ENCODE measurements at places on chromosomes 2 and 18. TPM values are rescaled to one million over a fixed set of nuclear protein-coding genes. Genes with fewer than 3 reads are reported as not detected.

DNA sequence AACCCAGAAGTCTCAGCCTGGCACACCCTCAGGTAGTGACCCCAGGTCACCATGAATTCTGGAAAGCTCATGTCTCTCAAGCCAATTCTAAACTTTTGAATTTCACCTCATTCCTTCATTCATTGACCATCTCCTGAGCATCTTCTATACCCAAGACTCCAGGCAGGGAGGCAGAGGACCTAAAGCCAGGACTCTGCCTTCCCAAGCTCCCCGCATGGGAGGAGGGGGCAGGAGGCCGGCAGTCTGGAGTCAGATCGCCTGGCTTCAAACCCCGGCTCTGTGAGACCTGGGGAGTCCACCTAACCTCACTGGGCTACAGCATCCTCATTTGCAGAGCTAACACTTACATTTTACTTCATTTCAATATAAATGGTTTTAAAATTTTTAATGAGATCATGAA lies 59.0 kb downstream of the SMAD7 start:
- no peak for DNase-seq

GRCh38 chr2:121705390-121705789 lies 31.3 kb downstream of the NIFK start:
- DNase-seq = no peak

GRCh38 chr2:7449298-7449697 lies 532.1 kb downstream of the RNF144A start:
- DNase-seq = no peak

GRCh38 chr18:61876899-61877298 lies 15.9 kb downstream of the RNF152 start:
- DNase-seq = no peak

- no peak for DNase-seq
Observed at GRCh38 chr18:8911408-8912340, 190.8 kb upstream of the NDUFV2 start.

DNA sequence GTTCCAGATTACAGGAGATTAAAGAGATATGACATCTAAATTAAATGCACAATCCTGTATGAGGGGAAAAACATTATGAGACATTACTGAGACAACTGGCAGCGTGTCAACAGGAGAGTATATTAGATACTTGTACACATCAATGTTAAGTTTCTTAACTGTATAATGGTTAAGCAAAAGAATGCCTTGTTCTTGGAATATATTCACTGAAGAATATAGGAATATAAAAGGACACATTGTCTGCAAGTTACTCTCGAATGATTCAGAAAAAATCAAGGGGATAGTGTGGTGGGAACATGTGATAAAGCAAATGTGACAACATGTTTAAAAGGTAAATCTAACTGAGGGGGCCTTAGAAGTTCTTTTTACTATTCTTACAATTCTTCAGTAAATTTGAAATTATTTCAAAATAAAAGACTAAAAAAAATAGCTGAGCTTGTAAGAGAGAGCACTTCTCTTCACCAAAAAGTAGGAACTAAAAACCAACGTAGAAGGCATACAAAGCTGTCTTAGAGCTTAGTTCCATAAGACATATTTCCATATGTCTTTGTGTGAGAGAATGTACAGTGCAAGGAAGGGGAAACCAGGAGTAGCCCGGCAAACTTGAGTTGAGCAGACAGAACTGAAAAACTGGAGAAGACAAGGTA lies 7.5 kb downstream of the WDPCP start:
- no peak for DNase-seq

The SPTBN1 gene
- 190 TPM for total RNA-seq
